SW 1271 (cell line): ENCODE measurements at places on chromosomes 7 and 10.

DNA sequence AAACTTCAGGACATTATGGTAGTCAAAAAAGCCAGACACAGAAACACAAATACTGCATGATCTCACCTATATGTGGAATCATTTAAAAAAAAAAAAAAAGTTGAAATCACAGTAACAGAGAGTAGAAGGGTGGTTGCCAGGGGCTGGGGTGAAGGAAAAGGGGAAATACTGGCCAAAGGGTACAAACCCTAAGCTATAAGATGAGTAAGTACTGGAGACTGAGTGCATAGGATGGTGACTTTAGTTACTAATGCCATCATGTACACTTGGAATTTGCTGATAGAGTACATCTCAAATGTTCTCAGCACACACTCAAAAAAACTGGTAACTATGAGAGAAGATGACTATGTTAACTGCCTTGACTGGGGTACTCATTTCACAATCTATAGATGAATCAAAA lies 39.9 kb downstream of the JCAD start:
- no peak for DNase-seq

DNA sequence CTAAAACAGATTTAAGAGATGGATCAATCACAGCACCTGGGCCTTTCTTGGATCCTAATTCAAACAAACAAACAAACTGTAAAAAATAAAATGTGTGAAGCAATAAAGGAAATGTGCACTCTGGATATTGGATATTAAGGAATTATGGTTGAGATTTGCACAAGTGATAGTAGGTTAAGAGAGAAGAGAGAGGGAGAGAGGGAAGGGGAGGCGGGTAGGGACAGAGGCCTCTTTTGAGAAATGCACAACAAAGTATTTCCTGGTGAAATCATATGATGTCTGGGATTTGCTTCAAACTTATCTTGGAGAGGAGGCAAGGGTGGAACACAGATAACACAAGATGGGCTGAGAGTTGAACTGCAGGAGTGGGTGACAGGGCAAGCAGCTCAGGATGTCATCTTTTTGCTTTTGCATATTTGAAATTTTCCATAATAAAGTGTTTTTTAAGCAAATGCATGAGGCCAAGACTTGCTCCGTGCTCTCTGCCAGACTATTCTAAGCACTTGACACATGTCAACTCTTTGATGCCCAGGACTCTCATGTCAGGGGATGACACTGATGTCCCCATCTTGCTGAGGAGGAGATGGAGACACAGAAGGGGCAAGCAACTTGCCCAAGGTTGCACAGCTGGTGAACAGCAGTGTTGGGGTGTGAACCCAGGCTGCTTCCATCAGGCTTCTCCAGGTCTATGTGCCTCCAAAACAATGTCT lies 9.1 kb upstream of the AEBP1 start:
- DNase-seq, result no peak

DNA sequence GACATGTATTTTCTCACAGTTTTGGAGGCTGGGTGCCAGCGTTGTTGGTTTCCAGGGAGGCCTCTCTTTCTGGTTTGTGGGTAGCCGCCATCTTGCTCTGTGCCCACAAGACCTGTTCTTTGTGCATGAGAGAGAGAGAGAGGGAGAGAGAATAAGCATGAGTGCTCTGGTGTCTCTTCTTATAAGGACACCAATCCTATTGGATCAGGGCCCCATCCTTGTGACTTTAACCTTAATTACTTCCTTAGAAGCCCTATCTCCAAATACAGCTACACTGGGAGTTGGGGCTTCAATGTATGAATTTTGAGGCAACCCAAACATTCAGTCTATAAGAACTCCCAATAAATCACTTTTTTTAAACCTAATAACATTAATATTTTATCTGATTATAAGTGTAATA lies 114.6 kb downstream of the PARP12 start:
- DNase-seq, result no peak

GRCh38 chr7:105261689-105262088 lies 127.0 kb downstream of the SRPK2 start:
- DNase-seq, result no peak

- no peak for DNase-seq
These were observed 84.8 kb upstream of the GSDME start for GRCh38 chr7:24842029-24842428.

DNA sequence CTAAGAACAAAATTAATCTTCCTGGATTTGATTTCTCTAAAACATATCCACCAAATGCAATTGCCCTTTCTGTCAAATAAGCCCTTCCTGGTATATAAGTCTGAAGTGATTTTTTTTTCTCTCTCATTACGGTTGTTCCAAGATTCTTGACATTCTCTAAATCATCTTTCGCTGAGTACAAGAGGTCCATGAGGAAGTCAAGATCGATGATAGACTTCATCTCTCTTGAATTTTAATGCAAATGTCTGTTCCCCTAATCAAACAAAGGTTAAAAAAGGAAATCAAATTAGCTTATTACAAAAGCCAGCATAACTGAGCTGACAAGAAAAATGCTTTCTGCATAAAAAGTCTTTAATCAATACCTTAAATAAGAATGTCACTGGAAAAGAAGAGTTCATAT lies 77.4 kb upstream of the ITGB1 start:
- DNase-seq, result no peak

DNA sequence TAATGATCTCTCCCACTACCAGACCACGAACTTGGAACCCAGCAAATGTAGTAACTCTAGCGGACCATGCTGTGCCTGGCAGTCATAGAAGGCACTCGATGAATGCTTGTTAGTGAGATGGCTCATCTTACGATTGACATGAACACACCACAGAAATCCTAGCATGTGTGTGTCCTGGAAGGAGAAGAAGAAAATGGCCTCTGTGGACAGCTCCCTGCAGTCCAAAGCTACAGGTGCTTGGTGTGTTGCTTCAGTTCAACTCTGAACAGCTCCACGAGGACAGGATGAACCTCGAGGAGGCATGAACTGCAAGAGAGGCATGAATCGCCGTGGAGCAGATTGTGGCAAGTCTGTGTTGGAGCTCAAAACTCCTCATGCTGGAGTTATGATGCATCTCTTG lies 93.5 kb downstream of the KLF6 start:
- DNase-seq, result no peak

DNA sequence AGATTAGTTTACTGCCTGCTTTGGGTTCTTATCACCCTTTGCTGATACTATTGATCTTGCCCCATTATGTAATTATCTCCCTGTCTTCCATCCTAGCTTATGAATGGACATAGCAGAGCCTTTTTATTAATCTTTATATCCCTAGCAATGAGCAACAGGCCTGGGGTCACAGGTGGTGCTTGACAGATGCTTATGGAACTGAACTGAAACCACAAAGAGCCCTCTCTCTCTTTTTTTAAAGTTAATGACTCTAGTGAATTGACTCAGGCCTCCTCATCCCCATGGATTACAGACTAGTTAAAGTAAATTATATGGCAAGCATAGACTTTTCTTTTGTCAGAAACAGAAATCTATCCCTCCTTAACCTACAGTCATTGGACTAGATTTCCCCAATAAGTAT lies 265.2 kb downstream of the PHTF2 start:
- DNase-seq, result no peak

DNA sequence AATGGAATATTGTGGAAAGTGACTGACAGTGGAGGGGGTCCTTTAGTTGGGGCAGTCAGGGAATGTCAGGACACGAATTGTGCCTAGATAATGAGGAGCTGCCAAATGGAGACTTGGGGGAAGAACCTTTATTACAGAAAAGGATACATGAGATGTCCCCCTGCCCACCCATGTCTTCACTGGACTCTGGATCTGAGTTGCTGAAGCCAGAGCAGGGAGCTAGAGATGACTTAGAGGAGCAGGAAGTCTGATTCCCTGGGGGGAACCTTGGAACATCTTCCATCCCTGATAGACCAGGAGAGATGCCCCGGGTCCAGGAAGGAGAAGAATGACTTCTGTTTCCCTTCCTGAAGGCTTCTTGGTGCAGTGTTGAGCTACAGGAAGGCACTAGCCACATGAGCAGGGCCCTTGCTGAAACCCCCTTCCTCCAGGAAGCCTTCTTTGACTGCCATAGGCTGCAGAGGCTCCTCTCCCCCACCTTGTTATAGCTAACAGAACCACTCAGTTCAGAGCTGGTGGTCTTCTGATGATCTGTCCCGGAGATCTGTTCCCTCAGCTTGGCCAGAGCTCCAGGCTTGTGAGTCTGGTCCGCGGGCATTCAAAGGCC lies 747 bp upstream of the NEURL1 start:
- no peak for DNase-seq

DNA sequence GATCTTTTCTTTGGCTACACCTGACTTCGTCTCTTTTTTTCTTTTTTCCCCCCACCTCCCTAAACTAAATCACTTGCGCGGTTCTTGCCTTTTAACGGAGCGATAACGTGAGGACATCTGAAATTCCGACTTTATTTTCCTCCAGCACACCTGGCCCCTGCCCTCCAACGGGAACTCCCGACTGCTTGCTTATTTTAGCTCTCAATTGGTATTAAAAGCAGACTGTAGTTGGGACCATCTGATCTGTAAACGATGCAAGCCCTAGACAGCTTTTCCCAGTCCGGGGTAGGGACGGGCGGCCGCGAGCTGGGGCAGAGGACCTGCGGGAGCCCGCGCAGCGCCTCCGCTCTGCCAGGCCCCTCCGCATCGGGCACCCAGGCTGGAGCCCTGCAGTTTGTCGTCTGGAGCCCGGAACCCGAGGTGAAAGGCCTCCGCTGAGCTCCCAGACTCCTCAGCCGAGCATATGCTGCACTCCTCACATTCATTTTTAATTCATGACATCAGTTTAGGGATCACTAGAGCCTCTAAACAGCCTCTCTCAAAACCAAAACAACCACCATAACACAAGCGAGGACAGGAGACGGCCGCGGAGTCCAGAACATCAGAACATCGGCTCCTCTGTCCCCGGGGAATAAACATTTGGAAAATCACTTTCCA lies 10.0 kb upstream of the EMX2 start:
- no peak for DNase-seq

DNA sequence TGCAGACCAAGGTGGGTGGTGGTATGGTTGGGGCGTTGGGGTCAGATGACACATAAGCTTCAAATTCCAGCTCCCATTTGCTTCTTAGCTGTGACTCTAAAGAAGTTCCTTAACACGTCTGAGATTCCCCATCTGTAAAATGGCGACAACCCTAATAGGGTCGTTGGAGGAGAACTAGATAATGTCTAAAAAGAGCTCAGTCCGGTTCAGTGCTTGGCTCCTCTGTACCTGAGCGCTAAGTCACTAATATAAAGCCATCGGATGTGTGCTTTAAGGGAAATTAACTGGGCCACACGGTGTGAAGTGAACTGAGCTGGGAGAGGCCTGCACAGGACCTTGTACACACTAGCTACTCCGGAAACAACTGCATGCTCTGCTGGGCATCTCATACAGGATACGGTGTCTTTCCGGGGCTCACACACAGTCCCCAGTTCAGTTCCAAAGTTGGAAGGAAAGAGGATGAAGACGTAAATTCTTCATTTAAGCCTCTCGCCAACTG lies 476 bp upstream of the ZFYVE27 start:
- no peak for DNase-seq

DNA sequence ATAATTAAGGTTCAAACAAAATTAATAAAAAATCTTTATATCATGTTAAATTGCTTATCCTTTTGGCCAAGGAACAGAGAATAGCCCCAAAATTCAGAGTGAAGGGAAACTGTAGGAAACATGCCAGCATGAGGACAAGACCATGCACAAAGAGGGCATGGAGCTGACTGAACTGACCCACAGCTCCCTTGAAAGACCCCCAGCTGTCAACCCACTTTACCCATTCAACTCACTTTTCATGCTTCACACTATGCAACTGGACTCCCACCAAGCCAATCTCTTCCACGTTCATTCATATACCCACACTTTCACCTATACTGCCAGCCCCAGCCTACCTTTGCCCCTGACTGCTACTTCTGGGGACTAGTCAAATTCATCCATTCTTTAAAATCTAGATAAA lies 10.2 kb downstream of the FBXW4 start:
- DNase-seq, result no peak

DNA sequence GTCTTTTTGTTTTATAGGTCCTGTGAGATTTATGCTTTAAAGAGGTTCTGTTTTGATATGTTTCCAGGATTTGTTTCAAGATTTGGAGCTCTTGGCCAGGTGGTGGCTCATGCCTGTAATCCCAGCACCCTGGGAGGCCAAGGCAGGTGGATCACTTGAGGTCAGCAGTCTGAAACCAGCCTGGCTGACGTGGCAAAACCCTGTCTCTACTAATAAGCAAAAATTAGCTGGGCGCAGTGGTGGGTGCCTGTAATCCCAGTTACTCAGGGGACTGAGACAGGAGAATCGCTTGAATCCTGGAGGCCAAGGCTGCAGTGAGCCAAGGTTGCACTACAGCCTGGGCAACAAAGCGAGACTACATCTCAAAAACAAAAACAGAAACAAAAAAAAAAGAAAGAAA lies 8.3 kb upstream of the HYAL4 start:
- DNase-seq, result no peak

- no peak for DNase-seq
These were observed 119.9 kb upstream of the COL1A2 start for GRCh38 chr7:94274828-94275227.

- DNase-seq, result no peak
These were observed 173.9 kb downstream of the USP6NL start for GRCh38 chr10:11437391-11438142.

- DNase-seq, result no peak
These were observed 35.3 kb downstream of the CHST3 start for GRCh38 chr10:71999360-72000072.

DNA sequence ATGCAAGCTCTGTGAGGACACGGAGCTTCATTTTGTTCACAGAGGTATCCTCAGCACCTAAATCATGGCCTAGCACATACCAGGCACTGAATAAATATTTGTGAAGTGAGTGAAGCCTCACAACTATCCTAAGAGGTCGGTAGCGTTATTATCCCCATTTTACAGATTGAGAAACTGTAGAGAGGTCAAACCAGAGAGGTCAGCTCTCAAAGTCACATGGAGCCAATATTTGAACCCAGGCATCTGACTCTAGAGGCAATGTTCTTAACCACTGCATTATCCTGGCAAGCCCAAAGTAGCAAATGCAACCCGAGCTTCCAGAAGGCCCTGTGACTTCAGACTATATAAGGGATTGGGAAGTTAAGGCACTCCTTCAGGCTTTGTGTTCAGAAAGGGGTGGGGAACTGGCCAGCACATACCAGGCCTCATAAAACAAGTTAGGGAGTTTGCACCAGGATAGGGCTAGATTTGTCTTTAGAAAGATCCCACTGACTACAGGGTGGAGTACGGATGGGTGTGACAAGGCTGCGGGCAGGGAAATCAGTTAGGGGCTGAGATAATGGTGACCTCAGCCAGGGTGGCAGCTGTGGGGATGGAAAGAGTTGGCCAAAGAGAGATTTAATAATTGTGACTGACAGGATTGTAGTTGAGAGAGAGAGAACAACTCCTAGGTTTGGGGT lies 101.4 kb downstream of the TBXAS1 start:
- DNase-seq, result no peak

GRCh38 chr10:114565066-114565465 lies 93.0 kb downstream of the ABLIM1 start:
- DNase-seq, result no peak

- no peak for DNase-seq
These were observed 519 bp upstream of the ZNF655 start for GRCh38 chr7:99557940-99558305.

DNA sequence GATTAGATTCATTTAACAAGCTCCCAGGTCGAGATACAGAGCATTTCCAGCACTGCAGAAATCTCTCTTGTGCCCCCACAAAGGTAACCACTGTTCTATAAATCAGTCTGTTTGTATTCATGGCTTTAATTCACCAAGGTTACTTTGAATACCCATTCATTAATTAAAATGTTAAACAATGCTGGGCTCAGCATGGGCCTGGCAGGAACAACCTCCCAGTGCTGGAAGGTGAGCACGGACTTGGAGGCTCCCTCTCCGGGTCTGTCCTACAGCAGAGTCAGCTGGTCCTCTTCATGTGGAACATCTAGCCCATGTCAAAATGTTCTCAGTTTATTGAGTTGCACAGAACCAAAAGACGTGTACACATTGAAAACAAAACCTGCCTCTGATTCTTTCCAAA lies 15.6 kb upstream of the EFCAB10 start:
- DNase-seq, result no peak
